ENCODE measurements at places on chromosomes 3 and 15.

- peak; percentile 15 for DNase-seq
These were observed 9.8 kb downstream of the SCG5 start for GRCh38 chr15:32651229-32651837.

DNA sequence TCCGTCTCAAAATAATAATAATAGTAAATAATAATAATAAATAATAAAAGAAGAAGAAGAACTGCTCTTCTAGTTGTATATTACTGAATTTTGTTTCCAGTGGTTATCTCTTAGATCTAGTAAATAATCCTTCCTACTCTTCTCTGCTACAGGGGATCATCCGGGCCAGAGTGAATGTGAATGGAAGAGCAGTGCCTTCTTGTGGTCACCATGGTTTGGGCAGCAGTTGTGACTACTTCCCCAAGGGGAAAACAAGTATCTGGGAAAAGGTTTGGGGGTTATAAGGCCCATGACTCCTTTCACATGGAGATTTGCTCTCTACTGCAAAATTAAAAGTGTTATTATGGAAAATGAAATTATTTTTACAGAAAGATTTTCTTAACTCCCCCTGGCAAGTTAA, 5.5 kb upstream of the OR5K1 start:
- no peak for DNase-seq

- DNase-seq, result no peak
These were observed 581.5 kb downstream of the TBL1XR1 start for GRCh38 chr3:176615826-176616225.

- DNase-seq, result no peak
These were observed 1183.6 kb downstream of the NSUN3 start for GRCh38 chr3:95246413-95246812.

- DNase-seq, result peak; percentile 44
These were observed 64.0 kb upstream of the C15orf61 start for GRCh38 chr15:67456677-67457529.

DNA sequence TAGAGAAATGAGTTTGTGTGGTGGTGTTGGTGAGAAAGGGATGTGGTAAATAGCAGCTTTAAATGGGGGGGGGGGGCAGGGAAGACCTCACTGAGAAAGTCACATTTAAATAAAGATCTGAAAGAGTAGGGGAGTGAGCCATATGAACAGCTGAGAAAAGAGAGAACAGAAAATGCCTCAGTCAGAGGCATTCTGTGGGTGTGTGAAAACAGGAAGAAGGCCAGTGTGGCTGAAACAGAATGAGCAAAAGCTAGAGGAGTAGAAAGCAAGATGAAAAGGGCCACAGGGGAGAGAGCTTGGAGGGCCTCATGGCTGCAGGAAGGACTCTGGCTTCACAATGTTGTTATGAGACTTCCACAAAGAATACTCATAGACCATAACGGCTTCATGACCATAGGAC, 783.3 kb downstream of the ZPLD1 start:
- DNase-seq, result no peak
